ENCODE measurements at places on chromosomes 1 and 21.

DNA sequence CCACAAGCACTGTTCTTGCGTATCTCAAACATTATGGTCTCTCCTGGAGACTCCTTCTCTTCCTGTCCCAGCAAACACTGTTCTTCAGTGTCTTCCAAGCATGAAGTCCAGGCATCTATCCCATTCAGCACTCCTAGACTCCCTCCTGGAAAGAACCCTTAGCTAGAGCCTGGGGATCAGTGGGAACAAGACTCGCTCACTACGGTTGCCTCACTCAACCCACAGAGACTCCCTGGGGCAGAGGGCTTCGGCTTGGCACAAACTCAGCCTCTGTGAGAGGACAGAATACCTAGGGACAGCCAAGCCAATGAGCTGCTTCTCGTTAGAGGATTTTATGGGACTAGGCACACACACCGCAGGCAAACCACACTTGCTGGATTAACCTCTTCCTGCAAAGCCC lies 86.5 kb upstream of the IPO9 start:
- no peak for DNase-seq

- no peak for DNase-seq
Measured at GRCh38 chr1:231442735-231443134, 20.6 kb upstream of the EGLN1 start.

- peak; percentile 78 for DNase-seq
Measured at GRCh38 chr1:225318706-225319575, 108.9 kb downstream of the LBR start.

DNA sequence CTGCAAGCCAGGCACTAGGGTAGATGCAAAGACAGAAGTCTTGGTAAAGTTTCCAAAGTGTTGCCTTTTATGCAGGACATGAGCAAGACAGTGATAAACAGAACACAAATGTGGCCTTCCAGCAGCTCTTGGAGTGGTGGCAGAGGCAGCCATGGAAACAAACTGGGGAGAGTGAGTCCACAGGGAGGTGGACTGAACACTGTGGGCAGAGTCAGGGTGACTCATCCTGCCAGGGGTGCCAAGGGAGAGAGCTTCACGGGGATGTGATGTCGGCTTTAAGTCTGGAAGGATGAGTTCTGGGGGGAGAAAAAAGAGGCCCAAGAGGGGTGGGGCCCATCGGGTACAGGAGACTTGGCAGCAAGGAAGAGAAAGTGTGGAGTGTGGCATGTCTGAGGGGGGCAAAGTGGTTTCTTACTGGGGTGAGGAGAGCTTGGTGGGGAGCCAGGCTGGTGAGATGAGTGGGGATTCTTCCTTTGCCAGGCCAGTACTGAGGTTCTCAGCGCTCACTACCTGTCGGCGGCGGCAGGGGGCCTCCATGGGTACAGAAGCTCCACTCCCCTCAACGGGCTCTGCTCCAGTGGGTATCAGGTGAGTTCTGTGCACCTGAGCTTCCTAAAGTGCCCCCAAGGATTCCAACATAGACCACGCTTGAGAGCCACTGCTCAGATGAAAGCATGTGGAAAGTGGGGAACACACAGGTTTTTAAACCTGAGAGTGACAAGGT lies 41.8 kb downstream of the KIAA0040 start:
- no peak for DNase-seq

- no peak for DNase-seq
Measured at GRCh38 chr1:111992476-111992875, 3.0 kb upstream of the KCND3 start.

DNA sequence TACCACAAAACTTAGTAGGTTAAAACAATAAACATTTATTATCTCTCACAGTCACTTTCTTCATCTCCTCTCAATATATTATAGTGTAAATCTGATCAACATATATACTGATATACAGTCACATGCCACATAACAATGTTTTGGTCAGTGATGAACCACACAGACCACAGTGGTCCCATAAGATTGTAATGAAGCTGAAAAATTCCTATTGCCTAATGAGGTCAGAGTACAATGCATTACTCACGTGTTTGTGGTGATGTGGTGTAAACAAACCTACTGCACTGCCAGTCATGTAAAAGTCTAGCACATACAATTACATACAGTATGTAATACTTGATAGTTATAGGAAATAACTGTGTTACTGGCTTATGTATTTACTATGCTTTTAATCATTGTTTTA lies 30.1 kb downstream of the OLFML3 start:
- DNase-seq = no peak

- DNase-seq = no peak
Measured at GRCh38 chr1:230306169-230306568, 120.0 kb downstream of the PGBD5 start.

DNA sequence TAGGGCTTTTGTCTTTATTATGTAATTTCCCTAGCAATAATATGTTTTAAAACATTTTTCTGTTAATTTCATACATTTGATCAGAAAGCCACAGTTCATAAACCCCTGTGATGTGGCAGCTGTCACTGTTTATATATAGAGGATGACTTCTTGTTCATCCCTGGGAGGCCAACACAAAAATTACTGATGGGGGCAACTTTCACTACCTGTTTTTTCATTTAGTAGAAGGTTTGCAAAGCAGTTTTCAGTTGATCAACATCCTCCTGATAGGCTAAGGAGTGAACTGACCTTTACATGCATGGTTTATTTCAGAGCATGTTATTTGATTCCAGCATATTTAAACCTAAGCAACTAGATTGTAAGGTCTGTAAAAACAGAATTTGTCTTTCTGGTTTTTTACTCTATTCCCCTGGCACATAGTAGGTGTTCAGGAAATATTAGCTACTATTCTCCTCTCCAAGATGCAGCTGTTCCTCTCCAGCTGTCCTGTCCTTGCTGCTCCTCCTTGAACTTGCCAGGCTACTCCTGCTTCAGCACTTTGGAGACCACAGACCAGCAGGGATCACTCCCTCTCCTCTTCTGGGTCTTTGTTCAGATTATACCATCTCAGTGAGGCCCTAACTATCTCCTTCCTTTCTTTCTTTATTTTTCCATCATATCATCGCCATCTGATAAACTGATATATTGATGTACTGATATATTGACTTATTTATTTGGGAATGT lies 54.7 kb downstream of the ROR1 start:
- DNase-seq = no peak

GRCh38 chr1:175591083-175591743 lies 152.2 kb downstream of the TNR start:
- peak; percentile 62 for DNase-seq

DNA sequence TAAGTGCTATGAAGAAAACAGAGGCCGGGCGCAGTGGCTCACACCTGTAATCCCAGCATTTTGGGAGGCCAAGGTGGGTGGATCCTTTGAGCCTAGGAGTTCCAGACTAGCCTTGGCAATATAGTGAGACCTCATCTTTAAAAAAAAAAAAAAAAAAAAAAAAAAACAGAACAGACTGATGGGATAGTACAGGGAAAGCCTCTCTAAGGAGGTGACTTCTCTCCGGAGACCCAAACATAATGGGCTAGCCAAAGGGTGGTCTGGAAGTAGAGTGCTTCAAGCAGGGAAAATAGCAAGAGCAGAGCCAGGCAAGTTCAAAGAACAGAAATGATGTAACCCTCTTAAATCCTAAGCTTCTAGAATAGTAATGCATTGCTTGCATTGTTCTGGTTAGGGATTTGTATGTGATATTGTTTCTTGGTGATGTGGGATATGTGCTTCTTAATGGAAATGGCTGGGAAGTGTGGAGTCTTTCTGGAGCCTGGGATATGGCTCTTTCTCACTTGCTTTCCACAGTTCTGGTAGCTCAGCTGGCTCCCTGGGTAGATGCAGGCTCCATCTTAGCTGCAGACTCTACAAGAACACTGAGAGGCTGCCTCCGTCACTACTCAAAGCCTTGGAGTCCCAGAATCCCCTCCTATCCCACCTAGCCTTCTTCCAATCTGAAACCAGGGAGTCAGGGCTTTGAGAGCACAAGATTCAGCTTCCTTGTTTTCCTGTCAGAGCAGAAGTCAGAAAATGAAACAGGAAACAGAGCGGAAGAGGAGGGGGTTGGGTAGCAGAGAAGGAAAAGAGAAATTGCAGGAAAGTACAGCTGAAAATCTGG lies 1.9 kb upstream of the PIGV start:
- DNase-seq = no peak

GRCh38 chr1:155744711-155745283 lies 55.9 kb downstream of the DAP3 start:
- no peak for DNase-seq

DNA sequence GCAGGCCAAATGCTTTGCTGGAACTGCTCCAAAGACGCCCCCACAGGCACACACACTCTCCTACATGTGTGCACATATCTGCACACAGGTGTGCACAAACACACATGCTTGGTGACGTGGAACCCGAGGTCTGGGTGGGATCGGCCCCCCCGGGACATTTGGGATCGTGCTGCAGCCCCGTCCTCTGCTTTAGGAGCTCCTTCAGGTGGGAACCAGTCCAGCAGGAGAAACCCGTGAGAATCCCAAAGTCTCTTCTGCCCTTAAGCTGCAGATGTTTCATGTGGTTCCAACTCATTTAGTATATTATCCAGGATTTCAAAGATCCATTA lies 38.6 kb downstream of the UBE2G2 start:
- DNase-seq = no peak

GRCh38 chr1:44820328-44821239 lies 12.3 kb downstream of the BTBD19 start:
- DNase-seq = no peak

- no peak for DNase-seq
Measured at GRCh38 chr1:109228167-109228566, 14.4 kb downstream of the SARS1 start.

DNA sequence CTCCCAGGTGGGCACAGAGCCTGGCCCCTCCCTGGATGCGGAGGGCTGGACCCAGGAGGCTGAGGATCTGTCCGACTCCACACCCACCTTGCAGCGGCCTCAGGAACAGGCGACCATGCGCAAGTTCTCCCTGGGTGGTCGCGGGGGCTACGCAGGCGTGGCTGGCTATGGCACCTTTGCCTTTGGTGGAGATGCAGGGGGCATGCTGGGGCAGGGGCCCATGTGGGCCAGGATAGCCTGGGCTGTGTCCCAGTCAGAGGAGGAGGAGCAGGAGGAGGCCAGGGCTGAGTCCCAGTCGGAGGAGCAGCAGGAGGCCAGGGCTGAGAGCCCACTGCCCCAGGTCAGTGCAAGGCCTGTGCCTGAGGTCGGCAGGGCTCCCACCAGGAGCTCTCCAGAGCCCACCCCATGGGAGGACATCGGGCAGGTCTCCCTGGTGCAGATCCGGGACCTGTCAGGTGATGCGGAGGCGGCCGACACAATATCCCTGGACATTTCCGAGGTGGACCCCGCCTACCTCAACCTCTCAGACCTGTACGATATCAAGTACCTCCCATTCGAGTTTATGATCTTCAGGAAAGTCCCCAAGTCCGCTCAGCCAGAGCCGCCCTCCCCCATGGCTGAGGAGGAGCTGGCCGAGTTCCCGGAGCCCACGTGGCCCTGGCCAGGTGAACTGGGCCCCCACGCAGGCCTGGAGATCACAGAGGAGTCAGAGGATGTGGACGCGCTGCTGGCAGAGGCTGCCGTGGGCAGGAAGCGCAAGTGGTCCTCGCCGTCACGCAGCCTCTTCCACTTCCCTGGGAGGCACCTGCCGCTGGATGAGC lies 34.2 kb downstream of the TRIM11 start:
- DNase-seq = no peak

- DNase-seq = no peak
Measured at GRCh38 chr1:221804303-221804702, 62.4 kb upstream of the DUSP10 start.

DNA sequence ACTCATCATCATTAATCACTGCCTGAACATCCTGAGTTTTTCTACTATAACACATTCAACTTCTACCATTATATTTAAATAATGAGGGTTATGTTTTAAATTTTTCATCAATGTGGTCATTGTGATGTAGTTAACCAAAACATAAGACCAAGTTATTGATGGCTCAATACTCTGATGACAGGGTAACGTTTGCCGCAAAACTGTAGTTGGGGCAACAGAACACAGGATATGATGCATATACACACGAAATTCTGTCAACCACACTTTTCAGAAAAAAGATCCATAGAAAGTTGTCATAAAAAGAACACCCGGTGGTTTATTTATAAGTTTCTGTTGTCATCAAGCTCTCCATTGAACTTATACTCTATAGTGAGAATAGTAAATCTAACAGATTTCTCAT lies 121.7 kb upstream of the COL11A1 start:
- no peak for DNase-seq

DNA sequence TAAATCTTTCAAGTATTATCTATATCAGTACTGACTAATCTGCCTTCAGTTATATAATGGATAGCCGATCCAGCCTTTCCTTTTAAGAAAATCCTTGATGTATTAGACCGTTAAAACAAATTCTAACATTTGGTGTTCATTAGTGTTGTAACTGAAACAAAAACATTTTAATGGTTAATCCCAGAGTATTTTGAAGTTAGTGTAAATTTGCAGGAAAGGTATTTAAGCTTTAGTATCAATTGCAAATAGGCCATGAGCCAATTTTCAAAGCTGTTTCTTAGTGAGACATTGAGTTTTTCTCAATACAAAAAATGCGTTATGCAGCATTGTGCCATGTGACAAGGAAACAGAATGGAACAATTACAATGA lies 29.6 kb downstream of the DISP1 start:
- DNase-seq = no peak

GRCh38 chr1:161223805-161224694 lies 622 bp upstream of the APOA2 start:
- DNase-seq = no peak

- no peak for DNase-seq
Measured at GRCh38 chr21:42565886-42566523, 52.4 kb downstream of the SLC37A1 start.

DNA sequence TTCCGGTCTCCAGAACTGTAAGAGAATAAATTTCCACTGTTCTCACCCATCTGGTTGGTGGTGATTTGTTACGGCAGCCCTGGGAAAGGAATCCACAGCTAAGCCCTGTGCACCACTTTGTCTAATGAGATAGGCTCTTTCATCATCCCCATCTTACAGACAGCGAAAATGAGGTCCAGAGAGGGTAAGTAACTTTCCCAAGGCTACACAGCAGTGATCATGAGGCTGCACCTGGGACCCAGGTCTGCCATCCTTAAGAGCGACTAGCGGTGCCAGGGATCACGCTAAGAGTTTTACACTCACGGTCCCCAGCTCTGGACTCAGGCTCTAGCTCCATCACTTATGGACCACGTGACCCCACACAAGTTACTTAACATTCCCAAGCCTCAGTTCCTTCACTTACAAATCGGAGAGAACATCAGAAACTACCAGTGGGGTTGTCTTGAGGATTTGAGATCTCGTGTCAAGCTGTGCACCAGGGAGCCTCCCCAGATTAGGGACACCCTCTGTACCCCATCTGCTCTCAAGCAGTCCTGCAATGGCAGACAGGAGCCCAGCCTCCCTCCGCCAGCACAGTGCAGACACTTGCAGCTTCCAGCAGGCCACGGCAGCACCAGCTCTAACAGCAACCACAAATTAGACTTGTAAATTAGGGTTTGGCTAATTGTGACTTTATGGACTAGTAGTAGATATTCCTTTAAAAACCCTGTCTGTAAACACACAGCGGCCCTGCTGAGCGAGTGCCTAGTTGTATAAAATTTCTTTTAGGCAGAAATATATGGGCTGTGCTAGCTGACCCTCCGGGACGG lies 87.3 kb downstream of the DISP3 start:
- no peak for DNase-seq

- DNase-seq = no peak
Measured at GRCh38 chr1:205274041-205274691, 46.4 kb downstream of the TMCC2 start.

All from D341Med (cell line).